Stimulated activated CD8-positive, alpha-beta memory T cell treated with anti-CD3 and anti-CD28 coated beads, Interleukin-15, amount 100 ng/mL, for 24 hours (primary cell): ENCODE measurements at places on chromosomes 4 and X.

GRCh38 chr4:6337331-6337935 is 67.8 kb downstream of the WFS1 start:
- no peak for DNase-seq

- DNase-seq: no peak
Observed at GRCh38 chr4:3231471-3231870, 17.5 kb upstream of the MSANTD1 start.

DNA sequence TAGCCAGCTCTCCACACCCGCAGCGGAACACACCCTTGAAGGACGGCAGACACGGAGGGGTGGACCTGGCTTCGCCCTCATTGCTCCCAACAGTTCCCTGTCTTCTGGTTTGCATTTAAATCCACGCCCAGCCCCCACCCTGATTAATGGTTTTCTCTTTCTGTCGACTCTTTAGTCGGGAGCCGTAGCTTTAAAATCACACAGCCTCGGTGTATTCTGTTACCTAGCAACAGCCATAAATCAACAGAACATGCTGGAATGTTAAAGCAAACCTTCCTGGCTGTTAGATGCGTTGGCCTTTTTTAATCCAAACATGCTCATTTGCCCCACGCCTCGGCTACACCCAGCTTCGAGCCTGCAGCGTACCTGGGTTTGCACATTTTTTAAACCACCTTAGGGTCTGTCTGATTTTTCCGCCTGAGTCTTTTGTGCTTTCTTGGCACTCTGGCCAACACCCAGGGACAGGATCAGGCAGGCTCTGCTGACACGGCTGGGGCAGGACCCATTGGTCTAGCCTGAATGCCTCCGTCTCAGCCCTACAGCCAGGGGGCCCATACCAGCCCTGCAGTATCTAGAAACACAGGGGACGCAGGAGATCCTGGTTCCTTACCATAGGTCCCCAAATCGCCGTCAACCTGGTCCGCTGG is 21.4 kb upstream of the PPP2R2C start:
- DNase-seq: no peak

DNA sequence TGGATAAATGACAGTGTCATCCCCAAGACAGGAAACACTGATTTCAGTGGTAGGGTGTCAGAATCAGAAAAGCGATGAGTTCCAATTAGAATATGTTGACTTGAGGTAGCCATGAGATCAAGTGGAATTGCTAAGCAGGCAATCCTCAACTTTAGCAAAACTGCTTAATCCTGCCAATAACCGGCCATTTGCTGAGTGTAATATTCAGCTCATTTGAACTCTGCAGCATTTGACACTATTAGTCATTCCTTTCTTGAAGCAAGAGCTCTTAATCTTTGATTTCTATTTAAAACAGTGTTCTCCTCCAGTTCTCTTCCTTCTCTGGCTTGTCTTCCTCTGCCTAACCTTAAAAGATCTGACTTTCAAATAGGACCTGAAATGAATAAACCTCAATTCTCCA is 68.7 kb upstream of the DCLK2 start:
- no peak for DNase-seq

DNA sequence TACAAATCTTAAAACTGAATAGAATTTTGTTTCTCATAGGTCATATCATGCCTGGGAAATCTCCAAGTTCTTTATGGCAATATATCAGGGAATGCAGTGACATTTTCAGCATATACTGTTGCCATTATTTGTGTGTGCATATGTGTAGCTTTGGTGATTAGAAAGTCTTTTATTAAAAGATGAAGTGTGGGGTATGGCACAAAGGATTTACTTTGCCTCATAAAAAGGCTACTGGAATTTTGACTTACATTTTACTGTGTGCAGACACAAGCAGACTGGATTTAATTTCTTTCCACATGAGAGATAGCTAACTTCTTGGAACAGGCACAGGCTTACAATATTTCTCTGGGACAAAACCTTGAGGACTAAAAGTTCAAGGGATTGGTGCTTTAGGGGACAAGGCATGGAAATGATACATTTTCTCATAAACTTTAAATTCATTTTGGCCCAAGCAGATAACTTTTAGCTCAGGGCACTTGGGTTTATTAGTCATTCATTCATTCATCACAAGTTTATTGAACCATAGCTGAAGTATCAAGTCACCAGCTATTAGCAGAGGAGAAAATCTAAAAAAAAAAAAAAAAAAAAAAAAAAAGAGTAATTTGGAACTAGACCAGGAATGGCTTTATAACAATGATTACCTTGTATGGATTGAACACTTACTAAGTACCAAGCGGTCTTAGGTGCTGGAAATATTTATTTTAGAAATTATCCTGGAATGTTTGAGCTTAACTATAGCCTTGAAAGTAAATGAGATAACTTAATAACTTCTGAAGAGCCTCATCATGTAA is 191.5 kb downstream of the SLIT2 start:
- DNase-seq: no peak

GRCh38 chr4:189202182-189202868 is 738.3 kb upstream of the FRG1 start:
- DNase-seq: no peak

DNA sequence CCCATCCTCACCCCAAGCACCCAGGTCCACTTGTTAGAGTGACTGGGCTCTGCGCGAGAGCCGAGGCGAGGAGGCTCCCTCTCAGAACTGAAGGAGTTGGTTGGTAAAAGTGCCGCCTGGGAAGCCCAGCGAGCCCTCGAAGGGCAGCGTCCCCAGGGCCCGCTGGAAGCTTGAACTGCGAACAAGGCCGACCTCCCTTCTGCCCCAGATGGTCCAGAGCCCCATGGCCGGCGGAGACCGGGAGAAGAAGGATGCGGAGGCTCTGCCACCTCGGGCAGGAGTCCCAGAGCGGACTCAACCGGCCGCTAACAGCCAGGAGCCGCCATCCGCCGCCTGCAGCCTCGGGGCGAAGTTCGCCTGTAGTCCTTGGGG is 116.3 kb upstream of the TEX13C start:
- DNase-seq: no peak

- no peak for DNase-seq
Observed at GRCh38 chr4:10114607-10115006, 2.0 kb downstream of the WDR1 start.

GRCh38 chrX:8404471-8404870 is 60.2 kb upstream of the VCX3B start:
- no peak for DNase-seq

- no peak for DNase-seq
Observed at GRCh38 chrX:68461576-68461975, 28.3 kb upstream of the OPHN1 start.
